ENCODE measurements at places on chromosomes 5 and 9.

DNA sequence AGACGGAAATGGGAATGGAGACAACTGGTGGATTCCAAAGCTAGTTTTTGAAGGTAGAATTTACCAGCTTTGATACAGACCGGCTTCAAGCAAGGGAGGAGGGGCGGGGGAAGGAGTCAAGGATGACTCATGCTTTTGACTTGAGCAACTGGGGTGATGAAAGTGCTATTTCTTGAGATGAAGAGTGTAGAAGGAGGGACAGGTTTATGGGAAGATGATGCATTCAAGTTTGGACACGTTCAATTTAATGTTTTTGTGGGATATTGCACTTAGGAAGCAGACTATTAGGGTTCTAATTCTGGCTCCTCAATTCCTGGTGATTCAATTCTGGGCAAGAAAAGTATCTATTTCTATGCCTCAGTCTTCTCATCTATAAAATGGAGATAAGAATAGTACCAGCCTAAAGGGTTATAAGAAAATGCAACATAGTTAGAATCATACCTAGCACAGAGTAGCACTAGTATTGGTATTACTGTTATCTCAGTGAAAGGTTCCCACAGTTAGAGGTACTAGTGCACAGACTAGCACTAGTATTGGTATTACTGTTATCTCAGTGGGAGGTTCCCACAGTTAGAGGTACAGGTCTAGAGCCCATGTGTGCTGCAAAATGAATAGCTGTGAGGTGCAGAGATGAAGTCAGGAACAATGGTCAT lies 4.6 kb downstream of the NIPAL4 start:
- no peak for DNase-seq

- DNase-seq: no peak
Observed at GRCh38 chr5:22892441-22892840, 39.3 kb upstream of the CDH12 start.

- DNase-seq: no peak
Observed at GRCh38 chr5:105617436-105618215, 2053.1 kb downstream of the EFNA5 start.

- no peak for DNase-seq
Observed at GRCh38 chr5:151173711-151174611, 16.4 kb upstream of the ANXA6 start.

DNA sequence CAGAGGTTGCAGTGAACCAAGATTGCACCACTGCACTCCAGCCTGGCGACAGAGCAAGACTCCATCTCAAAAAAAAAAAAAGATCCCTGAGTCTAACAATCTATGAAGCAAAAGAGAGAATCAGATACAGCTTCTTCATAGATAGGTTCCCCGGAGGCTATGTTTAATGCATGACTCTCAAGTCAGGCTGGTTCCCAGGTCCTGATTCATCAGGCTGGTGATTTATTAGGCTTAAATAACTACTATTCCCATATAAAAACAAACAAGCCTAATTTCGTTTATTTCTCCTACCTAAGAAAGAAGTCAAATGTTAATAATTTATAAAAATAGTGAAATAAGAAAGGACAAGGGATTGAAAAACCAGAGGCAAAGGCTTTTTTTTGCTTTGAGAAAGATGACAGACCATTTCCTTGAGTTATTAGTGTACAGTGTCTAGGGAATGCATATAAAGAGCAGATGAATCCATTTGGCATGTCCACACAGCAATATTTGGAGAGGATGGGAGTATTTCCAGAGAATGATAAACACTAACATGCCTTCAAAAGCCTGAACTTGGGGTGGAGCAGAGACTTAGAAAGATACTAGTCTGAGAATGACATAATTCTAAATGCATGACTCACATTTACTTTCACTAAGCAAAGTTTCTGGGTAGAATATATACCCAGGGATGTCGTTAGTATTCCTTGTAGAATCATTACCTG lies 115.3 kb downstream of the NREP start:
- no peak for DNase-seq

DNA sequence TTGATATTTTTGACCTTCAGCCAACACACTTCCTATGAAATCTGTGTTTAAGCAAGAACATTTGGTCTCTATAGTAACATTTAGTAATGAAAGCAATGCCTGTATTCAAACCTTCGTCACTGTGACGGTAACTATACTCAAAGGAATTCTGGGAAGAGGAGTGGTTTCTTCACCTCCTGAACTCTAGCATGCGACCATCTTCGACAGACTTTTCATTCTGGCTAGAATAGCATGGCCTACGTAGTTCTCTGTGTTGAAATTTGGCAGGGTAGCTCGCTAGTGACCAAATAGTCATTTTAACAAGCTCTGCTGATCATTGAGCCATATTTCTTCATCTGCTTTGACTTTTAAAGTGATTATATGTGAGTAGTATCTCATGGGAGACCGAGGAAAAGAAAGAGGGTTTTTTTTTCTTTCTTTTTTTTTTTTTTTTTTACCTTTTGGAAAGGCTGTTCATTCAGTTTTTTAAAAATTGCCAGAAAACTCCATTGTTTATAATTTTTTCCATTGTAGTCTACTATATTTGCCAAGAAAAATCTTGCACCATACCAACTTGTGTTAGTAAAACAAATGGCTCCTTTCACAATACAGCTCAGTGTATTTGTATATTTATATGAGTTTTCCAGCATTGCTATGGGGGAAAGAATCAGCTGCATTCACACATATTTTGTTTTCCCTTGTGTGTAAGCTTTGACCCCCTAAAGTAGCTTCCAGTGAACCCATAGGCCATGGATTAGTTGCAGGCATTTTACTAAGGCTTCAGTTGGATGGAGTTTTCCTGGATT lies 166.8 kb downstream of the NNT start:
- DNase-seq: no peak

DNA sequence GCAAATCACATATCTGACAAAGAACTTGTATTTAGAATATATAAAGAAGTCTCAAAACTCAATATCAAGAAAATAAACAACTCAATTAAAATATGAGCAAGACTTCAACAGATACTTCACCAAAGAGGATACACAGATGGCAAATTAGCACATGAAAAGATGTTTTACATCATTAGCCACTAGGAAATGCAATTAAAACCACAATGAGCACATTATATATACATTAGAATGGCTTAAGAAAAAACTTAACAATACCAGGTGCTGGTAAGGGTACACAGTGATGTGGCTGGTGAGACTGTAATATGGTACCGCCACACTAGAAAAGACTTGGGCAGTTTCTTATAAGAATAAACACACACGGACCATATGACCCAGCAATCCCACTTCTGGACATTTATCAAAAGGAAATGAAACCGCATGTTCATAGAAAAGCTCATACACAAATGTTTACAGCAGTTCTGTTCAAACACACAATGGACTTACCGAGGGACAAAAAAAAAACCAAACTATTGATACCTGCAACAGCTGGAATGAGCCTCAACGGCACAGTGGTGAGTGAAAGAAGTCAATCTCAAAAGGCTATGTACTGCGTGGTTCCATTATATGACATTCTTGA lies 27.6 kb downstream of the SEMA4D start:
- DNase-seq: no peak

DNA sequence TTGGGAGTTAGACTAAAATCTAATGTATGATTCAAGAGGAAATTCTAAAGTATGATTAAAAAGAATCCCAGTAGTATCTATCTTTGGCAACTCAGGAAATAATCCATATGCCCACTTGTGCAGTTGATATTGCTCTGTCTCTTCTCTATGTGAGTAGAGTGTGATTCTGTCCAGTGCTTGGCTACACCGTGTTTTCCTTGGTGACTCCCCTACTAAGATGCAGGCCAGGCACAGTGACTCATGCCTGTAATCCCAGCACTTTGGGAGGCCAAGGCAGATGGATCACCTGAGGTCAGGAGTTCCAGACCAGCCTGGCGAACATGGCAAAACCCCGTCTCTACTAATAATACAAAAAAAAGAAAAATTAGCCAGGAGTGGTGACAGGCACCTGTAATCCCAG lies 495.4 kb downstream of the MAT2B start:
- DNase-seq: no peak

DNA sequence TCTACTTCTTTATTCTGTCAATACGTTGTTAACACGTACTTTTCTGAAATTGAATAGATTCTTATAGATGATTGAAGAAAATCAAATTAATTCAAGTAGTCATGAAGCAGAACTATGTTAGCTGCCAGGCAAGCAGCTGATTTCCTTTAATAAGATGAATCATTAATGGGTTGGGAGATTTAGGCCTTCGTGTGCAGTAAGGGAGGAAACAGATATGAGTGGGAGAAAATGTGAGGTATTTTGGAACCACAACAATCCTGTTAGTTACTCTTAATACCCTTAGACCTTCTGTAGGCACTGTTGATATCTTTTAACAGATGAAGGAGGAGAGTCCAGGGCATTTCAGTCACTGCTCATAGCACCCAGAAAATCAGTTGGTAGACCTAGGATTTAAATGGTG lies 121.0 kb downstream of the AOPEP start:
- DNase-seq: no peak

GRCh38 chr5:24188216-24188925 lies 456.4 kb downstream of the CDH10 start:
- DNase-seq: no peak

DNA sequence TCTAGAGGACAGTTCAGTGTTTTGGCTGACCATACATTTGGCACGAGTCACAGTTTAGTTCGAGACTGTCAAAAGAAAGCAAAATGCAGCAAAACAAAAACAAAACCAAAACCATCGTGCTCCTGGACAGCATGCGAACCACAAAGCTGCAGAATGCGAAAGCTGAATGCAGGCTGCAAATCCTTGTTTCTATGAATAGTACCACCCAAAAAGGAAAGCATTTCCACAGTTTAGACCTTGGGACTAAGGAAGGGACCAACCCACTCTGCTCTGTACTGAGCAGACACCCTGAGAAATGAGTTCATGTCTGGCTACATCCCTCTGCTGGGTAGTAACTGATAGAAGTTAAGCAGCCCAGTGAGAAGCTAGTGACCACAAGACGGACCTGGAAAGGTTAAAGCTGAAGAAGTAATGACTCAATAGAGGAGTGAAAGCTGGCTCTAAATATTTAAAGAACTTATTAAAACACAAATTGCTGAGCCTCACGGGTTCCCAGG lies 3.9 kb downstream of the GCNT4 start:
- no peak for DNase-seq

GRCh38 chr5:150301901-150302300 lies 804 bp downstream of the ARSI start:
- no peak for DNase-seq

DNA sequence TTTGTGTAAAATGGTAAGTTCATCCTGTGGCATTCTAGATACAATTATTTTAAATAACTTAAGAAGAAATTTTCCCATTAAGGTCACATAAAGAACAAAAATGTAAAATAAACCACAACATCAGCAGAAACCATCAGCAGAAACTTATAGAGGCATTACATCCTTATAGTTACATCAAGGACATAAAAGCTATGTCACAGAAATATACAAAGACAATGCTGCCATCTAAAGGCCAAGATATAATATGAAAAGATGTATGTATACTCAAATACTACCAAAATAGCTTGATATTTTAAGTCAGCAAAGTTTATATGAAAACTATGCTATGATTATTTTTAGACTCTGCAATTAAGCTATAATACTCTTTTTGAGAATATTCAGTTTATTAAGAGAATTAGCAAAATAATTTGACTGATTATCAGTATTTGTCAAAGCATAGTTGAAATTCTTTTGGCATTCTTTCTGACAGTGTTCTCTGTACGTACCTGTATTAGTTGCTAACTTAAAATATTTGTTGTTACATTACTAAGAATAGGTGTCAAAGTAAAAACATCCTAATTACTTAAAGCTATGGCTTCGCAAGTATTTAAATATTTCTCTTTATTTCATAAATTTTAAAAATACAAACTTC lies 36.2 kb downstream of the FBXL17 start:
- peak; percentile 52 for DNase-seq

GRCh38 chr9:103372828-103373227 lies 377.7 kb downstream of the CYLC2 start:
- DNase-seq: no peak

DNA sequence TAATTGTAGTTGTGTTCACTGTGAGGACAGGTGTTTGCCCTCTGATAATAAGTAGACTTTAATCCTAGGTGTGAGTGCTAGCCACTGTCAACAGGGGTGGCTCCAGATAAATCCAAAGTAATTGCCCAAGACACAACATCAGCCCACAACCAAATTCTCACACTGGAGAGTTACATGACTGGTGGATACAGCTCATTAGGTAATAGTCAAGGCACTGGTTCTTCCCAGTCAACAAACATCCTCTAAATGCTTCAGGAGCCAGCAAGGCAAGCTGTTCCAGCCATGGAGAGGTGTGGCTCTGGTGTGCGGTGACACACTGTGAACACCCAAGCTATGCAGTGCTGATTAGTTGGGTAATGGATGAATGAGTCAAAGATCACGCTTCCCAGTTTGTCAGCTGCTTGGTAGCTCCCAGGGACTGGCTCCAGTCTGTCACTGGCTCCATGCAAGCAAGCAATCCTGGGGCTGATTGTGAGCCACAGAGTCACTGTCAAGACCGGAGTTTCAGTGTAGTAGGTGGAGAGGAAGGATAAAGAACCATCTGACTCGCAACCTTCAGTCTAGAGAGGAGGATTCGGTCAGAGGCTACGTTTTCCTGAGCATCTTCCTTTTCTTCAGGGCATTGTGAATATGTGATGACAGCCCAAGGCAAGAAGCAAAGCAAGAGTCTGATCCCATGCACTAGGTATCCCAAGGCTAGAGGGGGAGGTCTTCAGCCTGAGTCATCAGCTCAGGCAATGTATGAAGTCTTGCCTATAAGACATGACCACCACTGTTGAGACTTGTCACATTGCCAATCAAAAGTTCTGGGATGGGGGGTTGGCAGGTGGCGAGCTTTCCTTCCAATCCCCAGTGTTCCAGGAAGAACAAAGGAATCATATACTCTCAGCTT lies 63.1 kb downstream of the UGCG start:
- DNase-seq: no peak

DNA sequence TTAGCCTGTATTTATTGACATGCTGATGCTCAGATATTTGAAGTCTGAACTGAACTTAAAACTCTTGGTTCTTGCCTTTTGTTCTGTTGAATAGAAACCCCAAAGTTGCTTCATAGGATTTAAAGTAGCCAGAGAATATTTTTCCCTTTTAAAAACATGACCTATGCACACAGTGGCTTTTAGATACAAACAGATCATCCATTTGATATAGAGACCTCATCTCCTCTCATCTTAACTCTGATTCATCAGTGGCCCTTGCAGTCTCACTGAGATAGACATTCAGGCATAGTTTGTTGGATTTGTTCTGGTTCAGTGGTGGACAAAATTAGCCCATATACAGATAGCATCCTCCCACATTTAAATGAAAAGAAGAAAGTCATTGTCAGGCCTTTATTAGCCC lies 43.5 kb upstream of the PJA2 start:
- no peak for DNase-seq

DNA sequence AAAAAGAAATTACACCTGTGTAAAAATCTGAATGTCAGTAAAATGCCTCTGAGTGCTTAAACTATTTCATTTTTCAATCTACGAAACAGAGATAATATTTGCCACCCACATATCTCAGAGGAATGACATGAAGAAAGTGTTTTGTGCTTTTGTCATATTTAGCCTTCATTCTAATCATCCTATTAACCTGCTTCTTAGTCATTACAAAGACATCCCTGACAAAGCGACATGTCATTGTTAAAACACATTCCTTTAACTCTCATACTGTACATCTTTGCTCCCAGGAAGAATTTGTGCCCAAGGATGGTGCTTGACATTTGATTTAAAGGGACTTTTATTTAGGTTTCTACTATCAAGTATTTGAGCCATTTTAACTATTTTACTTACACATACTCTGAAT lies 275.9 kb downstream of the DMRTA1 start:
- DNase-seq: no peak

GRCh38 chr9:107175041-107175440 lies 108.0 kb upstream of the RAD23B start:
- DNase-seq: no peak
